ENCODE measurements at places on chromosomes 3 and 15. TPM values are rescaled to one million over a fixed set of nuclear protein-coding genes. Genes with fewer than 3 reads are reported as not detected.

The TFRC gene
- 72.9 TPM for total RNA-seq

The FANCD2OS gene
- total RNA-seq: not detected

The CFAP92 gene
- total RNA-seq: 0.16 TPM

The MITF gene
- total RNA-seq: 16.1 TPM

The PRR20G gene
- total RNA-seq: not detected
